Left hindlimb (tissue), 1 donor: ENCODE measurements at places on chromosomes 5 and 9.

GRCh38 chr9:130149654-130150286 lies 22.4 kb upstream of the NCS1 start:
- no peak for DNase-seq

DNA sequence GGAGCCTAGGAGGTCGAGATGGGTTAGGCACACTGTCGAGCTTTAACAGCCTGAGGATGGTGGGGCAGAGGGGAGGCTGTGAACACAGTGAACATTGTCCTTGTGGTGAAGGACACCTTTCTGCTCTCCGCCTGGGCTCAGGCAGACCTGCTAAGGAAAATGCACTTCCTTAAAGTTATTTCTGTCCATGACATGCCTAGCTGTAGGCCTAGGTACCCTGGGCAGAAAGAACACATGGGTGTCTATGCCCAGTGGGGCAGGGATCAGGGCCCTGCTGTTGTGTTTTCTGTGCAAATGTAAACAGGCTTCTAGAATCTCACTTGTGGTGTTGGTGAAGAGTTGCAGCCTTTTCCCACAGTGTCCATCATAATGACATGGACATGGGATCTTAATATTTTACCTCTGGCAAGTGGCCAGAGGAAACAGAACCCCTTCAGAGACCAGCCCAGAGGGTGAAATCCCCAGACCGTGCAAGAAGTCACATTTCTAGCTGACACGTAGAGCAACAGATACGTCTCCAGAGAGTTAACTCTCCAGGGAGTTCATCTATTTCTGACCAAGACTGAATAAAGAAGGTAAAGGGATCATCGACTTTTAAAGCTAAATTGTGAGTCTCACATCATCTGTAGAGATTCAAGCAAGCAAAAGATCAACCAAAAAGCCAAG lies 79.2 kb downstream of the C9orf152 start:
- DNase-seq: no peak

DNA sequence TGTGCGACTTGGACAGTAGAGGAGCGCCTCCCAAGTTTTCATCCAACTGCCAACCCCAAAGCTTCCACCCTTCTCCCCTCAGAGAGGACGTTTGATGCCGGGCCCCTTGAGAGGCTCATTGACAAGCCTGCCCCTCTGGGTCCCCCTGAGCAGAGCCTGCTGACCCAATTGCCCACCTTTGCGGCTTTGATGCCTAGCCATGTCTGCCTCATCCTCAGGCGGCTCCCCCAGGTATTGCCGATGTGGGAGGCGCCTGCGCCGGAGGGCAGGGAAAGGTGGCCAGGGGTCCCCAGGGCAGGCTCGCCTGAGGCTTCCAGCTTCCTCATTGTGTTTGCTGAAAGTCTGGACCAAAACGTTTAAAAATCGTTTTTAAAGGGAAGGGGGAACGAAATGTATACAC lies 1.4 kb downstream of the ODF2 start:
- no peak for DNase-seq

DNA sequence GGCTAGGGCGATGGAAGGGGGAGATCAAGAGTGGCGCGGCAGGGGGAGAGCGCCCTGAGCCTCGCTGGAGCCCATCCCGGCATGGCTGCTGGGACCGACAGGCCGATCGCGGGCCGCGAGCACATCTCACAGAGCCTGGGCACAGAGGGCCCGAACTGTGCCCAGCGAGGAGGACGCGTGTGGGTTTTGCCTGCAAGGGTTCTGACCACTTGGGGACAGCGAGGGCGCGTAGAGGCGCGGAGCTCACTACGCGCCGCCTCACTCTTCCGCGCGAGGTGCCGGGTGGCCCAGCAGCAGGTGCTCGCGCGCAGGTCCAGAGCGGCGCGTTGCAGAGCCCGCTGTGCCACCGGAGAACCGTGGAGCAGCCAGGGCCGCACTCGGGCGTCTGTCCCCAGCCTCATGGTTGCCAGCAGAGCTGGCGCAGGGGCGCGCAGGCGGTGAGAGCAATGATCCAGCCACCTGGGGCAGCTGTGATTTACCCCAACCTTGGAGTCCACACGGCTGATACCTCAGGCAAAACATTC lies 16.3 kb upstream of the PITX1 start:
- no peak for DNase-seq

DNA sequence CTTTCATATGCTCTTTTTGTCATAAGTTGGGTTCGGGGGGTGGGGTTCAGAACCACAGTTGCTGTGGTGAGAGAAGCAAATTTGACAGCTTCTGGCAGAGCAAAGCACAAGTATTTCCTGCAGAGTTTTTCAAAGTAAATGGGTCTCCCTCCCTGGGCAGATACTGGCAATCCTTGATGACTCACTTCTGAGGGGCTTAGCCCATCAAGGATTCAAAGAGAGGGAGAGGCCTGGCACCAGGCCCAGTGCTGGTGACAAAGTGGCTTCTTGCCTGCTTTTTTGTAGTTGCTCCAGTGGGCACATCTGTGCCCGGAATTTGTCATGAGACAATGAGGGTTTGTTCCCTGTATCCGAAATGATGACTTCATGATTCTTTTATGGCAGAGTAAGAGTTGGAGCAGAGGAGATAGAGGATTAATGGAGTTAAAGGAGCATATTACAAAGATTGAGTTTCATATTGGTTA lies 46.6 kb upstream of the TNC start:
- peak; percentile 73 for DNase-seq

DNA sequence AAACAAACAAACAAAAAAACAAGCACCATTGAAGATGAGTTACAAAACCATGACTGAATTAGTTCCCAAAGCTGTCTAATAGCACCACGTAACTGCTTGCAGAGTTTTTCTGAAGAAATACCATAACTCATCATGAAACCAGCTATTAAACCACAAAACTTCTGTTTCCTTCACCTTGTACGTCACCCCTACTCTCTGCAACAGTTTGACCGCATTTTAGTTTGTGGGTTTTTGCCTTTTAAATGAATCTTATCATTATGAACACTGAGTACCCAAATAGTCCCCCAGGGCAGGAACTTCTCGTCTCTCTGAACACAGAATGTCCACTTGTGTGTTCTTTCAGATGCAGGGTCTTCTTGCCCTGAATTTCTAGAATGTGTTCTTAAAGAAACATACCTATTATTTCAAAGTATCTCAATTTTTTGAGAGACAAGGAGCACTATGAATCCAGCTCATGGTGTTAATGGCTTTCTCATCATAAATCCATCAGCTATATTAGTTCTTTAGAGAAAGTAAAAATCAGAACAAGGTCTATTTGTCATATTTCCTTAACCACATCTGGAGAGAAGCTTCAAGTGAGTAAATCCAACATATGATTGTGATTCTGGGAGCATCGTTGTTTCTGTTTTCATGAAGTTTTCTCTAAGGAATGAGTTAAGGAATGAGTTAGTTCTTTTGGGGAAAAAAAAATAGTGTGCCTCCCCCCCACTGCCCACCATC lies 210.6 kb downstream of the AUH start:
- DNase-seq: no peak

DNA sequence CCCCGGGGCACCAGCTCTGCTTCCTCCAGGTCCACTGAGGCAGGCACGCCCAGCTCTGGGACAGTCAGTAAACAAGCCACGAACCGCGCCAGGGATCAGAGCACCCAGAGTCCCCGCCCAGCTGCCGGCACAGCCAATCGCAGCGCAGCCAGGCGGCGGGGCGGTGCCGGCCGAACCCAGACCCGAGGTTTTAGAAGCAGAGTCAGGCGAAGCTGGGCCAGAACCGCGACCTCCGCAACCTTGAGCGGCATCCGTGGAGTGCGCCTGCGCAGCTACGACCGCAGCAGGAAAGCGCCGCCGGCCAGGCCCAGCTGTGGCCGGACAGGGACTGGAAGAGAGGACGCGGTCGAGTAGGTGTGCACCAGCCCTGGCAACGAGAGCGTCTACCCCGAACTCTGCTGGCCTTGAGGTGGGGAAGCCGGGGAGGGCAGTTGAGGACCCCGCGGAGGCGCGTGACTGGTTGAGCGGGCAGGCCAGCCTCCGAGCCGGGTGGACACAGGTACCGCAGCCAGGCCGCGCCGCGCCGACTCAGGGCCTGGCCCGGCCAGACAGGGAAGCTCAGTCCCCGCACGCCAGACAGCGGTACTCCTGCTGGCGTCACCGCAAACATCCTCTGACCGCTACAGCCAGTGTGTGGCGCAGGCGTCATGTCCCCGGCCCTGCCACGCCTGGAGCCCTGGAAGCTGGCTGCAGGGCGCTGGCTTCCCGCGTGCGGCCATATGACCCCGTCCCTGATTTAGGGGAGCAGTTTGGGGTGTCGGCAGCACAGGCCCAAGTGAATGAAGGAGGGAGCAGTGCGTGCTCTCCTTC lies at the start of gene CTSL:
CTSL (plus strand) TSS at position 220 of the 810 bp plus-strand sequence. CDS start 1,485 bp downstream, outside the sequence.
- peak; percentile 86 for DNase-seq

DNA sequence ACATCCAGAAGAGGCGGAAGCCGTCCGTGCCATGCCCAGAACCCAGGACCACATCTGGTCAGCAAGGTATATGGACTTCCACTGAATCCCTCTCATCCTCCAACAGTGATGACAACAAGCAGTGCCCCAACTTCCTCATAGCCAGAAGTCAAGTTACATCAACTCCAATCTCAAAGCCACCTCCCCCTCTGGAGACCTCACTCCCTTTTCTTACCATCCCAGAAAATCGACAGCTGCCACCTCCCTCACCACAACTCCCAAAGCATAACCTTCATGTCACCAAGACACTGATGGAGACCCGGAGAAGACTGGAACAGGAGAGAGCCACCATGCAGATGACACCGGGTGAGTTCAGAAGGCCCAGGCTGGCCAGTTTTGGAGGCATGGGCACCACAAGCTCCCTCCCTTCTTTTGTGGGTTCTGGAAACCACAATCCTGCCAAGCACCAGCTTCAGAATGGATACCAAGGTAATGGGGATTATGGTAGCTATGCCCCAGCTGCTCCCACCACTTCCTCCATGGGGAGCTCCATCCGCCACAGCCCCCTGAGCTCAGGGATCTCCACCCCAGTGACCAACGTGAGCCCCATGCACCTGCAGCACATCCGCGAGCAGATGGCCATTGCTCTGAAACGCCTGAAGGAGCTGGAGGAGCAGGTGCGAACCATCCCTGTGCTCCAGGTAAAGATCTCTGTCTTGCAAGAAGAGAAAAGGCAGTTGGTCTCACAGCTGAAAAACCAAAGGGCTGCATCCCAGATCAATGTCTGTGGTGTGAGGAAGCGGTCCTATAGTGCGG lies 130.3 kb upstream of the DMRT1 start:
- no peak for DNase-seq

- peak; percentile 68 for DNase-seq
Observed at GRCh38 chr9:114282926-114283325, 40.0 kb upstream of the ORM1 start.

DNA sequence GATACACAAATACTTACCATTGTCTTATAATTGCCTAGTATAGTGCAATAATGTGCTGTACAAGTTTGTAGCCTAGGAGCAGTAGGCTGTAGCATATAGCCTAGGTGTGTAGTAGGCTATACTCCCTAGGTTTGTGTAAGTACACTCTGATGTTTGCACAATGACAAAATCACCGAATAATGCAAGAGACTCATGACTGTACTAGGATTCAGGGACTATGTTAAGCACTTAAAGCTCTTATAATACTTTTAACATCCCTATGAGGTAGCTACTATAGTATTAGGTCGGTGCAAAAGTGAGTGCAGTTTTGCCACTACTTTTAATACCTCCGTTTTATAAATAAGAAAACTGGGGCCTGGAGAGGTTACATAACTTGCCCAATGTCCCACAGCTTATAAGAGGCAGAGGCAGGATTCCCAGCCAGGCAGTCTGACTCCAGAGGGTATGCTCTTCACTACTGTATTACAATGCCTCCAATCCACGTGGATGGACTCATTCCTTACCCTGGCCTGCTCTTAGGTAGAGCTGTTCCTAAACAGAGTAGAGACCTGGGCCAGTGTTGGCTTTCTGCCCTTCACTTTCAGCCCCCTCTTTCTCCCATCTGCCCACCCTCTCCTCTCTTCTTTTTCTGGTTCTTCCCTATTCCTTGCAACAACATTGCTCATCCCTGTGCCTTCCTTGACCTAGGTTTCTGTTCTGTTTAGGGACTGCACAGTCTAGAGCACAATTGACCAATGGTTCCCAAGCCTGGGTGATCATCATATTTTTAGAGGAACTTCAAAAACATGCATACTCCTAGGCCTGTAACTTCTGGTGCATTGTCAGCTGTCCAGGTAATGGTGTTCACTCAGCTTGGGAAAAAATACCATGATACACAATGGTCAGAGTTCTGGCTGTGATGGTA lies 114.0 kb downstream of the CARTPT start:
- no peak for DNase-seq

- DNase-seq: no peak
Observed at GRCh38 chr5:36253575-36253974, 11.8 kb upstream of the NADK2 start.

GRCh38 chr9:70442328-70442848 lies 27.9 kb upstream of the KLF9 start:
- DNase-seq: no peak

- DNase-seq: no peak
Observed at GRCh38 chr9:76676857-76677256, 87.4 kb upstream of the PCA3 start.

DNA sequence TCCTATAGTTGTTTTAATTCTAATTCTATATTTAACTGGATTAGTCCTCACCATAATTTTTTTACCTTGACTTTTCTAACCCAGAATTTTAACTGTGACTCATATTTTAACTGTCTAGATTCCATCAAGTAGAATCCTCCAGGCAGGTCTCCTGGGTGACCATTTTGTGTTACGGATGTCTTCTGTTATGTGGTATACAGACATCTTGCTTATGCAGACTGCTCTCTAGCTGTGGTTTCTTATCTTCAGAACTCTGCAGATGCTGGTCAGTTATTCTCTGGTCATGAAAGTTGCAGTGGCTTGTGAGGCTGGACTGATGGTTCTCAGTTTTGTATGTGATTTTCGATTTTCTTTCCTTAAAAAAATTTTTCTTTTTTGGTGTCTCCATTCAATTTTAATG lies 139.4 kb downstream of the ATG10 start:
- DNase-seq: no peak

GRCh38 chr9:133897675-133898074 lies 94.4 kb downstream of the VAV2 start:
- no peak for DNase-seq

DNA sequence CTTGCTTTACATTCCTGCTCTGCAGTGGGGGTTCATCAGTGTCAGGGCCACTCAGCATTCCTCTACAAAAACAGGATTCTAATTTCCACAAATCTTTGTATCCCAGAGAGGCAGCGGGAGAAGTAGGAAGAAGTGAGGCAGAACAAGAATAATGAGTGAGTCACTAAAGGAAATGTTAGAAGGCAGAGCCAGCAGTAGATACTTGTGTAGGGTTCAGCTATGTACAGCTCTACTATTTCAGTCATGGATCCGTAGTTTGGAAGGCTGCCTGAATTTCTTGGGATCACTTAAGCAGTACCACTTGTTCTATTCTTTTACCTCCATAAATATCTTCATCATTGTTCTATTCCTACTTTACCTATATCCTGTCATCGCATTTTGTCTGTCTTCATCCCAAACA lies 246.3 kb upstream of the TLE4 start:
- DNase-seq: no peak
